ENCODE measurements at places on chromosomes 6 and 20.

- peak; percentile 62 for DNase-seq
Observed at GRCh38 chr20:57953638-57954037, 243.8 kb upstream of the PMEPA1 start.

- DNase-seq = no peak
Observed at GRCh38 chr6:88238065-88238464, 71.9 kb upstream of the CNR1 start.

- no peak for DNase-seq
Observed at GRCh38 chr20:8190043-8190880, 58.2 kb downstream of the PLCB1 start.

GRCh38 chr6:151783692-151784091 lies 23.8 kb upstream of the ESR1 start:
- DNase-seq = no peak

DNA sequence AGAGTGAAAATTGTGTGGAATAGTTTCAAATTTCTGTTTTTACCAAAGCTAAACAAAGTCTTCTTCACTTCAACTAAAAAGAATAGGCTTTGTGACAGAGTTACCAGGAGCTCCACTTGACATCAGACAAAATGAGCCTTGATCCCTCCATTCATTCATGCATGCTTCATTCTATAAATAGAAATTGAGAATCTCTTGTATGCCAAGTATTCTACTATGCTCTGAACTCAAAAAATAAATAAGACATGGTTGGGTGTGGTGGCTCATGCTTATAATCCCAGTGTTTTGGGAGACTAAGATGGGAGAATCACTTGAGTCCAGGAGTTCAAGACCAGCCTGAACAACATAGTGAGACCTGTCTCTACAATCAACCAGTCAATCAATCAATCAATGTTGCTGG lies 236.6 kb upstream of the FAM83B start:
- no peak for DNase-seq

DNA sequence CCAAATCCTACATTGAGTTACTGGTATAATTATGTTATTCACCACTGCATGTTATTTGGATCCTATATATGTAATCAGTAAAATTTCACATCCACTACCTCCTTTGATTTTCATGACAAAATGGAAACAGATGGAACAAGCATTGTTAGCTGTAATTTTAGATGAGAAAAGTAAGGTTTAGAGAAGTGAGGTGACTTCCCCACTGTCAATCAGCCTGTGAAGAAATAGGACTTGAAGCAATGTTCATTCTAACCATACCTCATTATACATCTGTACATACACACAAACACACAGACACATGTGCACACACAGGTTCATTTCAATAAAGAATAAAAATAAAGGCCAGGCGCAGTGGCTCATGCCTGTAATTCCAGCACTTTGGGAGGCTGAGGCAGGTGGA lies 23.7 kb upstream of the QKI start:
- no peak for DNase-seq

DNA sequence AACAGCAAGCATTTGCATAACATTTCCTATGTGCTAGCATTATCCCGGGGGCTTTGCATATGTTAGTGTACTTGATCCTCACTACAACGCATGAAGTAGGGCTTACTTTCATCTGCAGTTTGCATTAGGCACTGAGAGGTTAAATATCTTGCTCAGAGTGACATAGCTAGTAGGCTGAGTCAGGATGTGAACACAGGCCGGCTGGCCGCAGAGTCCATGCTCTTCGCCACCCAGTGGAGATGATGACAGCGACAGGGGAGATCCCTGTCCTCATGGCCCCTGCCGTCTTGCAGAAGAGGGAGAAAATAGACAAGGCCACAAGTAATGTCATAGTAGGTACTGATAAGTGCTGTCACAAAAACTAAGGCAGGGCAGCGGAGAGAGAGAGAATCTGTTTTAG lies 46.9 kb downstream of the LYRM4 start:
- DNase-seq = peak; percentile 75

DNA sequence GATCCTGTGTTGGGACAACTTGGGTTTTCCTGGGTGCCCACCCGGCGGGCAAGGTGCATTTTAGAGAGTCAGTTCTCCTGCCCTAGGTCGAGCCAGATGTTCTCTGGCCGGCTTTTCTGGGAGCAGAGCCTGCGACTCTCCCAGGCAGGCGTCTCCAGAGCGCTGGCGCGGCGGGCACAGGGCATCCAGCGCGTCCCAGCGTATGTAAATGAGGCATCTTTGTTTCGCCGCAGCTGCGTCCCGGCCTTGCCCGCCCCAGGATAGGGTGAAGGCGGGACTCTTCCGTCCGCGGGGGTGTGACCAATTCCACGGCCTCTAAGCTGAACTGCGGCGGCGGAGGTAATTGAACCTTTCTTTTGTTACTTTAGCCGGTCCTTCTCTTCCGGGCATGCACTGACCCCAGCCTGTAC lies 9.1 kb downstream of the GRIK2 start:
- DNase-seq = no peak

DNA sequence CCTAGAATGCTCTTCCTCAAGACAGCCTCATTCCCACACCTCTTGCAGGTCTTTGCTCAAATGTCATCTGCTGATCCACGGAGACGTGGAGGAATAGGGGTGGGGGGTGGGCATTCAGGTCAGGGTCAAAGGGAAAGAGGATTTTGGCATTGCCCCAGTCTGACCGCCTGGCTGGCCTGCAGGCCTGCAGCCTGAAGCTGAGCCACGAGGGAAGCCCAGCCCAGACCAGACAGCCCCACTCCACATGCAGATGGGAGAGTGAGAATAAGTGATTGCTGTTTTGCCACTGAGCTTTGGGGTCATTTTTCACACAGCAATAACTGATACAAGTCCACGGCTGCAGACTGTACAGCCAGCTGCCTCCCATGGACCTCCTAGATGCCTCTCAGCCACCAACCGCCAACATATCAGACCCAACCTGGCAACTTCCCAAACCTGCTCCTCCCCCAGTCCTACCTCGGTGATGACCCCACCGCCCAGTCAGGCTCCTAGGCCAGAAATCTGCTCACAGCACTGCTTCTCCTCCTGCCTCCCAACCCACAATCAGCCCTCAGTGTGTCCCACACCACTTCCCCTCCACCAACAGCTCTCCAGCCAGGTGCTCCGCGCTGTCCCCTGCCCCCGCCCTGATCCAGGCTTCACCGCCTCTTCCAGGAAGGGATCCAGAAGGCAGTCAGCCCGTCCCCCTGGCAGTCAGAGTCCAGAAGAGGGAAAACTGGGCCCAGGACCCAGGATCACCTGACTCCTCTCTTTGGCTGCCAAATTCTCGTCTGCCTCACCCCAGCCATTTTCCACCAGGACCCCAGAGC lies 14.0 kb downstream of the KIAA1755 start:
- DNase-seq = no peak

DNA sequence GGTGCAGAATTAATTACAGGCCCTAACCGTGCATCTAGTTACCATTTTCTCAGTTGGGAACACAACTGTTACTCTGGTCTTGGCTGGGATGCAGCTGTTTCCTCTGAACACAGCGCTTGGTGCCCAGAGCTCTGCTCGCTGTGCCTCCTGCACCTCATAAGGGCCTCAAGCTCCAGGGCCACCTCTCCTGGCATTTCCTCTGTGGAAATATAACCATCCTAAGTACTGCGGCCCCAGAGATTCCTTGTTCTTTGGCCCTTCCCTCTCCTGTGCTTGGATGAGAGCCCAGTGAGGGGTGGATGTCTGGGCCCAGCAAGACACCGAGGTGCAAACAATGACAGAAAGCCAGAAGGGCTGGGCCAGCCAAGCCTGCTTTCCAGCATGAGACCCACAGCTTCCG lies 169.9 kb upstream of the CST7 start:
- no peak for DNase-seq

GRCh38 chr20:1625083-1625690 lies 5.4 kb upstream of the SIRPB1 start:
- no peak for DNase-seq

GRCh38 chr6:44674226-44675155 lies 287.0 kb downstream of the CDC5L start:
- no peak for DNase-seq

DNA sequence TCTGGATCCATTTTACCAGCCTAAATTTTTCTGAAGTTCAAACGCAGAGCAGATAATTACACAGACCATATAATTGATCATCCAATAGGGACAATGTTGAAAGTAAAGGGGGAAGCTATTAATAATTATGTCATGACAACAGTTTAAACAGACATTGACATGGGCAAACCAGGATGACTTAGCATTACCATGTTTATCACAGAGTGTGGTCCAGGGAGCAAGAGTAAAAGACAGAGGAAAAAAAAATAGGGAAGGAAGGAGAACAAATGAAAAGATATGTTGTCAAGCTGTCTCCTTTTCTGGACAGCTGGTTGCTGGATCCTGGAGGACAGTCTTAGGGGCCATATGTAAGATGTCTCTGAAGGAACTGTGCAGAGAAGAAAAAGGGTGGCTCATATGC lies 69.4 kb upstream of the FBXL4 start:
- peak; percentile 5 for DNase-seq

- DNase-seq = no peak
Observed at GRCh38 chr6:32945108-32945760, 4.4 kb upstream of the HLA-DMB start.

GRCh38 chr20:1130058-1130694 lies 11.8 kb downstream of the PSMF1 start:
- no peak for DNase-seq

DNA sequence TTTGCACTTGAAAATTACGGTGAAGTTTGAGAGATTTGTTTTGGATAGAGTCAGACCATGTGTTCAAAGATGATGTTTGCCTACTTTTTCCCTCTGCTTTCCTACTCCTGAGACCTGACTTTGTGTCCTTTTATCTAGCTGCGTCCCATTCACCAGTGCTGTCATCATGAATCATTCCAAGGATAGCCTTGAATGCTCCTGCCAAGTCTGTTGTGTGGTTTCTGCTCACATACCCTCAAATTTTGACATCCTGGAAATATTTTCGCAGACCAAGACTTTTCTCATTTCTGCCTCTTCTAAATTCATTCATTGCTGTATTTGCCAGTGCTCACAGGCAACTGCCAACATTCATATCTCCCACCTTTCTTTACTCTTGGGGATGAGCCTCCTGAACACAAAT lies 175.9 kb upstream of the SCGN start:
- DNase-seq = peak; percentile 73

- DNase-seq = no peak
Observed at GRCh38 chr6:130467146-130468050, 101.6 kb downstream of the TMEM200A start.

DNA sequence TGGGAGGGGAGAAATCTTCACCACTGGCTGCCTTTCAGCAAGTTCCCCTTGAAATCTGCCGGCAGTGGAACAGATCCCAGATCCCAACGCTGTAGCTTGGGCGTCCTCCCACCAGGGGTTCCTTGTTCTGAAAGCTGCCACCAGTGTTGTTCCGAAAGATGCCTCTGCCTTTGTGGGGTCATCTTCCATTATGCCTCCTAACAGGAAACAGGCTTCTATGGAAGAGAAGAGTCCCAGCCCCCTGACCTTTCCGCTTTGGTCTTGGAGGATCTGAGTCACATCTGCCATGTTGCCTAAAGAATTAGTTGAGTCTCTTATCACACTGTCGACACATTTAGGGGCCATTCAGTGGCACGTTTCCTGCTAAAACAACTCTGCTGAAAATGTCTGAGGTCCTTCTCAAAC lies 57.5 kb upstream of the NFATC2 start:
- DNase-seq = peak; percentile 45

- peak; percentile 85 for DNase-seq
Observed at GRCh38 chr6:158050955-158051354, 69.3 kb downstream of the SYNJ2 start.

- no peak for DNase-seq
Observed at GRCh38 chr6:155024391-155025027, 29.4 kb downstream of the TIAM2 start.

DNA sequence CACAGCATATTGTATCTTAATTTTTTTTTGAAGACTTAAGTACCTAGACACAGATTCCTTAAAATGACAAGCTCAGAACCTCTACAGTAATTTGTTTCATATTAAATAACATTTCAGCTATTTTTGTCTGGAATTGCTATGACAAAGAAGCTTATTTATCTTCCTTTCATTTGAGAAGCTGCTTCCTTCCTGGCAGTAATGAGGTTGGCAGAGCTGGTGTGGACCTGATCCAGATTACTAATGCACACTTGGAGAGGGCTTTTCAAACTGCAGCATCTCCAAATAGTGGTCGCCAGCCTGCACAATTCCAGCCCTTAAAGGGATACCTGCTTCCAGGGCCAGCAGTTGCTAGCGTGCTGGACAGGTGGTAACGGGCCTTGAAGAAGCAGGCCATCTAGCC lies 12.1 kb downstream of the PTCHD4 start:
- no peak for DNase-seq

DNA sequence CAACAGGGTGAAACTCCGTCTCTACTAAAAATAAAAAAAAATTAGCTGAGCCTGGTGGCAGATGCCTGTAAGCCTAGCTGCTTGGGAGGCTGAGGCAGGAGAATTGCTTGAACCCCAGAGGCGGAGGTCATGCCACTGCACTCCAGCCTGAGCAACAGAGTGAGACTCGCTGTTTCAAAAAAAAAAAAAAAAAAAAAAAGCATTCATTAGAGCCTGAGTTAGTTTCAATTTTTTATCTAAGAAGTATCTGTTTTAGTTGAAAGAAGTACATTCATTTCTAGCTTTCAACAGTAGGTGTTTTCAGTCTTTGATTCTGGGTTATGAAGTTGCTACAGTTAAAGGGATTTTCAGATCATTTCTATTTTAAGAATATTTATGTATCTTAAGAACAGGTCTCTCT lies 42.2 kb downstream of the ZNF292 start:
- no peak for DNase-seq

DNA sequence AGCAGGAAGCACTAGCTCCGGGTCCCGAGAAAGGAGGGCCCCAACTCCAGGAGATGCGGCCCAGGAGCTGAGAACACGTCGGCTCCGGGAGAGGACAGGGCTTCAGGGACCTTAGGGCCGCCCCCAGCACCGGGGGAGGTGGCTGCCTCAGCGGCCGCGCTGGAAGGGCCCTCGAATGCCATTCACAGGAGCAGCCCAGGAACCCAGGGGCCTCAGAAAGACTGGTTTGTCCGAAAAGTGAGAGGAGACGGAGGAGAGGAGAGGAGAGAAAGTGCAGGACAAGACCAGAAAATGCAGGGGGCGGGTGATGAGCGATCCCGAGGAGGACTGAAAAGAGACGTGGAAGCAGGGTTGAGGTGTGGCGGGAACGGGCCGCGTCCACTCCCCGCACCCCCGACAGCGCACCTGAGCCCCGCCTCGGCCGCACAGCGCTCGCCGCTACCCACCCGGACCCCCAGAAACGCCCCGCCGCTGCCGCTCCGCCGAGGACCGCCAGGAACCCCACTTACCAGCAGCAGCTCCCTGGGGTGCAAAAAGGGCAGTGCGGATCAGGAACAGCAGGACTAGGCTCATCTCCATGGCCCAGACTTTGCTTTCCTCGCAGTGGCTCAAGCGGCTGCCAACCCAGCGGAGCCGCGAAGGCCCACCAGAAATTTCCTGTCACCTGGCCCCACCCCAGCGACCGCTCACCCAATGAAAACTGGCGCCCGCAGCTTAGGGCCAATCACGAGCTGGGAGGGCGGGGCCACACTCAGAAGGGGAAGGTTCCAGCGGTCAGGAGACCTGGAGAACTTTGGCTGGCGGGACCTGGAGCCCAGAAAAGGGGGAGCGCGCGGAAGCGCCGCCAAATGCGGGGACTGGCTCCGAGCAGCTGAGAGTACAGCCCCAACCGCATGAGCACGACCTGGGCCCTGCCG lies 25.4 kb downstream of the HLA-F start:
- DNase-seq = peak; percentile 79
